AG09319 (cell line): ENCODE measurements at places on chromosomes 4 and X.

GRCh38 chr4:76622126-76622525, 187.1 kb downstream of the SHROOM3 start:
- DNase-seq: no peak

GRCh38 chr4:169102026-169102425, 92.0 kb upstream of the CBR4 start:
- DNase-seq: no peak

DNA sequence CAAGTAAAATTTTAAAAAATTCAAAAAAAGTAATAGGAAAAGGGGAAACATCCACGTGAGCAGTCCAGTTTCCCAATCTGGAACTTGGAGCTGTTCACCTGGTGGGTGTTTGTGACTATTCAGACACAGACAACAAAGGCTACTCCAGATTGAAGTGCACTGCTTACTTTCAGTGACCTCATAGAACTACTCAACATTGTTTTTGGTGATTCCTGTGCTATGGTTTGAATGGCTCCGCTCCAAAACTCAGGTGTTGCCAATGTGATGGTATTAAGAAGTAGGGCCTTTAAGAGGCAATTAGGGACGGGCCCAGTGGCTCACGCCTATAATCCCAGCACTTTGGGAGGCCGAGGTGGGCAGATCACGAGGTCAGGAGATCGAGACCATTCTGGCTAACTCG, 22.1 kb downstream of the SH3RF1 start:
- DNase-seq: no peak

- no peak for DNase-seq
These were observed 56.6 kb upstream of the HELT start for GRCh38 chr4:184961660-184962059.

GRCh38 chr4:182338746-182339145, 95.5 kb downstream of the TENM3 start:
- DNase-seq: no peak
